Neural cell (in vitro differentiated cells): ENCODE measurements at places on chromosomes 6 and 20. TPM values are rescaled to one million over a fixed set of nuclear protein-coding genes. Genes with fewer than 3 reads are reported as not detected.

The MACROD2 gene
- polyA plus RNA-seq = 20.5 and 23.2 TPM in 2 replicates

The SNHG17 gene
- 20.4 and 23.1 TPM in 2 replicates for polyA plus RNA-seq

The PRSS16 gene
- polyA plus RNA-seq = not detected in 2 replicates

The RMND1 gene
- polyA plus RNA-seq = 33.3 and 35.3 TPM in 2 replicates

The TFAP2B gene
- polyA plus RNA-seq = not detected in 2 replicates

The SLC44A4 gene
- 0.09 and 0.46 TPM in 2 replicates for polyA plus RNA-seq

The APOBEC2 gene
- polyA plus RNA-seq = not detected in 2 replicates
